A673 (cell line): ENCODE measurements at places on chromosomes 5 and 9. TPM values are rescaled to one million over a fixed set of nuclear protein-coding genes. Genes with fewer than 3 reads are reported as not detected.

Gene SLC31A2
- 2.8 and 3.4 TPM in 2 replicates for total RNA-seq

Gene CDX1
- total RNA-seq: not detected in 2 replicates

DNA sequence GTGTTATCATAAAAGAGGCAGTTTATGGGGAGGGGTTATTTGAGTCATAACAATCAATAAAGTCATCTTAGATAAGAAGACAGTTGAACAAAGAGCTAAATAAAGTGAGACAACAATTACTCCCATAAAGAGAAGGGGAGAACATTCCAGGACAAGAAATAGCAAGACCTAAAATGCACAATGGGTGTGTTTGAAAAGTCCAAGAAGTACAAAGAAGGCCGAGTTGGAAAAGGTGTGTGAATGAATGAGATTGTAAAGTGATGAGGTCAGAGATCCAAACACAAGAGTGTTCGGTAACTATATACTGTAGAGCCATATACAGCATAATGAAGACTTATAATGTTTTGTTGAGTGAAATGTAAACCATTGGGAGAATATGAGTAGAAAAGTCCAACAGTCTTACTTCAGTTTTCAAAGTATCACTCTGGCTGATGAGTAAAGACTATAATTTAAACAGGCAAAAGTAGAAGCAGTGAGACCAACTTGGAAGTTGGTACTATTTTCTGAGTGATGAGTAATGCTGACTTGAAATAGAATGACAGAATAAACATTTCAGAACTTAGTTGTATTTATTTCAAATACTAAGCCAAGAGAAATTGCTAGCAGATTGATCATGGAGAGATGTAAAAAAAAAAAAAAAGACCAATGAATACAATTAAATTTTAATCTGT, 868.7 kb upstream of the CDH9 start:
- H3K27ac ChIP-seq: no peak overlapping the region
- DNase-seq: no peak
- H3K4me1 ChIP-seq: no peaks in the 10 kb centered on the region
- no peaks in the 10 kb centered on the region for H3K36me3 ChIP-seq
- H3K4me3 ChIP-seq: no peak overlapping the region

Gene SLC45A2
- 0.28 and 0.31 TPM in 2 replicates for total RNA-seq

DNA sequence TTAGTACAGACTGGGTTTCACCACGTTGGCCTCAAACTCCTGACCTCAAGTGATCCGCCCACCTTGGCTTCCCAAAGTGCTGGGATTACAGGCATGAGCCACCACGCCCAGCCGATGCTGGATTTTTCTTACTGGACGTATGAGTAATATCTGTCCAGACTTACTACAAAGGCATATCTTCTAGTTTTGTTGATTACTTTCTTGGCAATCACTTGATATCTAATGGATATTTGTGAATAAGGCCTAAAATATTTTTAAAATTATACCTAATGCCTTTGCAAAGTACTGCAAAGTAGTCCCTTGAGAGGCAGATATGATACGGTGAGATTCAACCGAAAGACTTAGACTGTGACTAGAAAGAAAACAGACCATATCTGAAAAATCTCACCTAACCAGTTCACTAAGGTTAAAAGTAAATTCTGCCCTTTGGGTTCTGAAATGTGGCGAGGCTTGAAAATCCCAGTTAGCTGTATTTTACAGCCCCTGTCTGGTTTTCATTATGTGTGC, 152.1 kb downstream of the GNAQ start:
- H3K27me3 ChIP-seq: no peaks in the 10 kb centered on the region
- DNase-seq: no peak
- peaks cover 27% of the 10 kb centered on the region for H3K4me1 ChIP-seq
- H3K4me3 ChIP-seq: no peak overlapping the region

Gene DEPDC1B
- total RNA-seq: 32.8 and 34.9 TPM in 2 replicates

GRCh38 chr9:19200229-19200628, 30.3 kb upstream of the DENND4C start:
- no peaks in the 10 kb centered on the region for H3K27me3 ChIP-seq
- H3K27ac ChIP-seq: no peak overlapping the region
- H3K4me3 ChIP-seq: no peak overlapping the region
- no peak for DNase-seq
- no peaks in the 10 kb centered on the region for H3K36me3 ChIP-seq

DNA sequence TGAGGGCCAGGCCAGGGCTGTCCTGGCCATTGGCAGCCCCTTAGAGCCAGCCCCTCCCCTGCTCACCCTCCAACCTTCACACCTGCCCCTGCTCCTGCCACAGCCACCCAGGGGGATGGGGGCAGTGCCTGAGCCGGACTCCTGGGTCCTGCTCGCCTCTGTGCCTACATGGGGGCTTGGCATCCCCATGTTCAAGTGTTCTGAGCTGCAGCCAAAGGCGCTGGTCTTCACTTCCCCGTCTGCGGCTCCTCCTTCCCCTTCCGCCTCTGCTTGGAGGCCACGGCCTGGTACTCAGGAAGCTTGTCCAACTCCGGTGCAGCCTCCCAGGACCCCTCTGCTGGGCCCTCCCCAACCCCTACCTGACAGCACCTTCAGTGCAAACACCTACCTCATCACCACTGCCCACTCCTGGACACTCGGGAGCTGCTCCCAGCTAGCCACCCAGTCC, 2.3 kb upstream of the DNLZ start:
- no peaks in the 10 kb centered on the region for H3K27me3 ChIP-seq
- H3K4me1 ChIP-seq: peaks cover 5% of the 10 kb centered on the region
- no peak for DNase-seq
- H3K27ac ChIP-seq: no peak overlapping the region

- H3K36me3 ChIP-seq: no peaks in the 10 kb centered on the region
- H3K4me3 ChIP-seq: no peak overlapping the region
- H3K4me1 ChIP-seq: no peaks in the 10 kb centered on the region
- H3K27me3 ChIP-seq: peaks cover 54% of the 10 kb centered on the region
- DNase-seq: no peak
Measured at GRCh38 chr5:146553446-146553845, 37.5 kb upstream of the GPR151 start.

DNA sequence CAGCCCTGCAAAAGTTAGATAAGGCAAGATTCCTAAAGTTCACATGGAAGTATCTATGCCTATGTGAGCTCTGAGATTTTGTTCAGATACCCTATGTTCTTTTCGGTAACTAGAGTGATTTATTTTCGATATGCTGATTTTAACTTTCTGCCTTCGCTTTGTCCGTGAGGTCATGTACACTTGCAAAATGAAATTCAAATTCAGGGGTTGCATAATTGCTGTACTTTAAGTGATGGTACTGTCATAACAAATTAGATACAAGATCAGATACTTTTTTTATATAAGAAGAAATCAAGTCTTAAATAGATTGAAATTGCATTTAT, 350 bp upstream of the ECPAS start:
- DNase-seq: no peak
- peak overlapping the region; percentile 100 for H3K4me3 ChIP-seq
- no peaks in the 10 kb centered on the region for H3K36me3 ChIP-seq
- H3K4me1 ChIP-seq: peaks cover 17% of the 10 kb centered on the region
- no peaks in the 10 kb centered on the region for H3K27me3 ChIP-seq
- peak overlapping the region; percentile 98 for H3K27ac ChIP-seq

DNA sequence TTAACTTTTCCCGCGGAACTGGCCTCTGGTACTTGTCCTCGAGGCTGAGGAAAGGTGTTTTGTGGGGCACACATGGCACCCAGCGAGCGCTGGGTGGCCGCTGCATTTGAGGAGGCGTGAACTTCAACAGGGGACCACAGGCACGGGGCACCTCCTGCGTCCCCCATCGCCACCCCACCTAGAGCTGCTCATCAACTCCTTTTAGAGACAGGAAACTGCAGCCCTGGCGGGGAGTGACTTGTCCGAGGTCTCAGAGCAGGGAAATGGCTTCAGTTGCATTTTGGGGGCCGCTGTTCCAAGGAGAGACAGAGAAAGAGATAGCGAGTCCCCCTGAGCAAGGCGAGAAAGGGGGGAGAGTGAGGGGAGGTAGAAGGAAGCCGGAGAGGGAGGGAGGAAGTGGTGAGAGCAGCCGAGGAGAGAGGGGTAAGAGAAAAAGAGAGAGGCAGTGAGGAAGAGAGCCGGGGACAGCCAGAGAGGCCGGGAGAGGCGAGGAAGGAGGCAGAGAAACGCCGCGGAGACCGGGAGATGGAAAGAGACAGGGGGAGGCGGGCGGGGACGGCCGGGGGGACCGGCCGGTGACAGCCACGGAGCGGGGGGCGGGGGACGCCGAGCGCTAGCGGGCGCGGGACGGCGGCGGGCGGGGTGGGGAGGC, 12.5 kb upstream of the LHX2 start:
- no peaks in the 10 kb centered on the region for H3K4me1 ChIP-seq
- H3K27ac ChIP-seq: no peak overlapping the region
- H3K36me3 ChIP-seq: no peaks in the 10 kb centered on the region
- DNase-seq: no peak
- H3K4me3 ChIP-seq: no peak overlapping the region

Gene PRR16
- total RNA-seq: not detected in 2 replicates

GRCh38 chr5:26023361-26023760, 1015.0 kb downstream of the CDH9 start:
- DNase-seq: no peak
- no peaks in the 10 kb centered on the region for H3K27me3 ChIP-seq
- H3K27ac ChIP-seq: no peak overlapping the region
- no peaks in the 10 kb centered on the region for H3K4me1 ChIP-seq

GRCh38 chr5:157576678-157577077, 1.1 kb upstream of the ADAM19 start:
- no peaks in the 10 kb centered on the region for H3K4me1 ChIP-seq
- peaks cover 23% of the 10 kb centered on the region for H3K27me3 ChIP-seq
- H3K27ac ChIP-seq: no peak overlapping the region
- no peak overlapping the region for H3K4me3 ChIP-seq
- H3K36me3 ChIP-seq: no peaks in the 10 kb centered on the region

GRCh38 chr5:23703940-23704855, 196.8 kb downstream of the PRDM9 start:
- H3K27me3 ChIP-seq: no peaks in the 10 kb centered on the region
- no peaks in the 10 kb centered on the region for H3K36me3 ChIP-seq
- no peaks in the 10 kb centered on the region for H3K4me1 ChIP-seq
- H3K27ac ChIP-seq: no peak overlapping the region
- no peak overlapping the region for H3K4me3 ChIP-seq
- peak; percentile 10 for DNase-seq
